A549 treated with DMSO at 1 μM for 4 hours (cell line): ENCODE measurements at places on chromosomes 7 and 10. TPM values are rescaled to one million over a fixed set of nuclear protein-coding genes. Genes with fewer than 3 reads are reported as not detected.

SLC26A3 gene
- not detected in 5 replicates for total RNA-seq

ANKRD61 gene
- total RNA-seq, result 0.50 to 0.99 TPM (median 0.78 TPM) in 5 replicates

DCLRE1C gene
- total RNA-seq, result 4.4 to 6.5 TPM (median 6.2 TPM) in 5 replicates

TAX1BP1 gene
- 70.1 to 105 TPM (median 86.4 TPM) in 5 replicates for total RNA-seq

EPO gene
- total RNA-seq, result 0.07 to 0.09 TPM in 2 of 5 replicates, not detected in the others
